ENCODE measurements at places on chromosomes 7 and 10. TPM values are rescaled to one million over a fixed set of nuclear protein-coding genes. Genes with fewer than 3 reads are reported as not detected.
A peak's percentile ranks its signal among the peaks of the same experiment; 100 is the strongest.

DNA sequence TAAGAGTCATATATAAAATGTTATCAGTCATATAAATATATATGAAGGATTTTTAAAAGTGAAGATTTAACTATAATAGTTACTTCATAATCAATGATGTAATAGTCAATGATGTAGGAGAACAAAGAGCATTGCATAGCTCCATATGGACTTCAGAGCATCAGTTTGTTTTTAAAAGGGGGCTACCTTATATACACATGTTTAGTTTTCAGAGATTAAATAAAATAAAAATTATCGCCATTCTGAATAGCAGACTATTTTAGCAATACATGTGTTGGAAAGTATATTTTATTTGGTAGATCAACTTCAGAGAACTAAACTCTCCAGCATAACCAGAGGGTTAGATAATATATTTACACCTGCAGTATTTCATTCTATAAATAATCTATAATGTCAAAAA is 29.1 kb upstream of the EPC1 start:
- peak; percentile 6 for DNase-seq

DNA sequence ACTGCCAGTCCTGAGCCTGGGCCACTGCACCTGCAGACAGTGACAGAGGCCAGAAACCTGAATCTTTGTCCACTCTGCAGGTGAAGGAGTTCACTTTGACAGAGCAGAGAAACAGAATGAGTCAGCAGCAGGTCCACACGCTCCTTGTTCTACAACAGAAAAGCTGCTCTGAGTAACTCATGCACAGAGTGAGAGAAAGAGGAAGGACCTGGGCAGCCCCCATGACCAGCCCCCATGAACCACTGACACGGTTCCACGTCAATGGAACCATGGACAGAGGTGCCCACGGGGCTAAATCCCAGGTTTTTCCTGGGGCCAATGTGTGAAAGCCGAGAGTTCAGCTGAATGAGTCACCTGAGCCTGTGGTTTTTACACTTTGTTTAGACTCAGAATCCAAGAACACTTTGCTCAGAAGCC is 40.8 kb upstream of the CTBP2 start:
- no peak for DNase-seq

- DNase-seq, result no peak
Measured at GRCh38 chr7:14839307-14839706, 63.2 kb downstream of the DGKB start.

DNA sequence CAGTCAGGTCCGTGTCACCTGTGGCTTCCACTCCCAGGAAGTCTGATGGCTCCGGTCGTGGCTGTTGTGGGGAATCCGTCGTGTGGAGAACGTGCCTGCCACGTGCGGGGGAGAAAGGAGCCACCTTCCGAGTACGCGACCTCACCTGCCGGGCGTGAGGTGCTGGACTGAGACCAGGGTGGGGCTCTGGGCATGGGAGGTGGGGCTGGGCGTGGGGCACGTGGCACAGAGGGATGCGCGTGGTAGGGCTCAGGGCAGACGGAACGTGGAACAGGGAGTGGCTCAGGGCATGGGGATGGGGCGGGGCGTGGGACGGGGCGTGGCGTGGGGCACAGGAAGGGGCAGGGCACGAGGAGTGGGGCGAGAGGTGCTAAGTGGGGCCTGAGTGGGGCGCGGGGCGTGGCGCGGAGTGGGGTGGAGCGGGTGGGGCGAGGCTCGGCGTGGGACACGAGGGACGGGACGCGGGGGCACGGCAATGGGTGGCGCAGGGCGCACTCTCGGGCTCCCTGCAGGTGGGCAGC is 64.8 kb downstream of the C10orf143 start:
- no peak for DNase-seq

- no peak for DNase-seq
Measured at GRCh38 chr7:71851776-71852498, 560.2 kb downstream of the CALN1 start.

DNA sequence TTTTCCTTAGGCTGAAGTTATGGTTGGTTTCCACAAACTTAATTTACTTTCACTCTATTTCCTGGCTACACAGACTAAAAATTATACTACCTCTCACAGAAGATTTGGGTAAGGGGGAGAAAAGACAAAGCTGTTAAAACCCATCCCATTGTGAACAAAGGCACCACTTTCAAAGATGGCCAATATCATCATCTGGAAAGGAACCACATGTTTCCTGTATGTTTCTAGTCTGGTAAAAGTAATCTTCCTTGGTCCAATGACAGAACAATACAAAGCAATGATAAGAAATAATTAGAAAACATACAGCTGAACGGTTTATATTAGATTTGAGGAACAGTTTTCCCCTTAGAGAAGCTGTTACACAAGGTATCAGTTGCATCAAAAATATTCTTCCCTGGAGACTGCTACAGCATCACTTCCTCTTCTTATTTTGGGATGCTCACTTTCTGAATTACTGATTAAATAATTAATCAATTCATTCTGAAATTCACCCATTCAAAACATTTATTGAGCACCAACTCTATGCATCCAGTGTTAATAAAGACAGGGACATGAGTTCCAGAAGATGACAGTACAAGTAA is 8.5 kb upstream of the SFR1 start:
- no peak for DNase-seq

DNA sequence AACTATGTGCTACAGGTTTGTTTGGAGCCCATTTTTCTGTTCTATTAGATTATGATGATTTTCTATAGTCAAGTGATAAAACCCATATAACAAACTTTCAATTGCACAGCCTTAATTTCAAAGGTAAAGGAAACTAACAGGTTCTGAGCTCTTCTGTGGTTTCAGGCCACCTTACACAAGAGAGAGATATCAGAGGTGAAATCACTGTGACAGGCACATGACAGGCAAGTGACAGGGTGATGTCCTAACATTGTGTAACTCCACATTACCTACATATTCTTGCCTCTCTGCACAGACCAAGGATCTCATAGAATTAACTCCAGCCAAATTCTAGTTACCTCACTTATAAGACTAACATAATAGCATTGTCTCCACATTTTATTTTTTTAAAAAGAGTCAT is 35.0 kb downstream of the ZNF22 start:
- DNase-seq, result no peak

DNA sequence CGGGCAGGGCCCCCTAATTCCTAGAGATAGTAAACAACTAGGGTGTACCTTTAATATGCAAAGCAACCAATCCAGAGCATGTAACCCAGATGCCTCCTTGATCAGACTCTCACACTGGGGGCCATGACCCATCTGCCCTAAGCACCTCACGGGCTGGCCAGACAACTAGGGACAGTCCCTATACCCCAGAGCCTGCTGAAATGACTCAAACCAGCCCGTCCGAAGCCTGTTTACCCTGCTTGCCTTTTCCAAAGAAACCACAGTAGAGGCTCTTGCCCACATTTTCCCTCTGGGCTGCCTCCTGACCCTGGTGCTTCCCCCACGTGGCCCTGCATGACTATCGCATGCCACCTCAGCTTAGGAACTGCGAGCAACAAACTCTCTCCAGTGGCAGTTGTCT is 46.2 kb downstream of the RGS10 start:
- no peak for DNase-seq

GRCh38 chr7:74430961-74431466 is 22.7 kb upstream of the GTF2IRD1 start:
- DNase-seq, result no peak

GRCh38 chr7:112147793-112148361 is 58.3 kb downstream of the DOCK4 start:
- no peak for DNase-seq

Gene ANKRD30A
- not detected for total RNA-seq

Gene ZNF487
- 18.1 TPM for total RNA-seq

Gene TRA2A
- 86.5 TPM for total RNA-seq

Gene CCDC6
- total RNA-seq, result 58.2 TPM

Gene TACR2
- total RNA-seq, result 4.5 TPM

Gene FAM25G
- not detected for total RNA-seq

Gene GPC2
- total RNA-seq, result 3.7 TPM

Gene NUDT13
- total RNA-seq, result 1.3 TPM

Gene WNT2
- total RNA-seq, result 8.9 TPM

Data from urinary bladder (tissue), 4 donors.